ENCODE measurements at places on chromosomes 5 and 9.
A peak's percentile ranks its signal among the peaks of the same experiment; 100 is the strongest.

GRCh38 chr5:59604111-59604510 is 289.4 kb downstream of the PDE4D start:
- peak; percentile 68 for DNase-seq

GRCh38 chr9:114237781-114238180 is 82.4 kb downstream of the COL27A1 start:
- DNase-seq = no peak

- DNase-seq = peak; percentile 50
Measured at GRCh38 chr5:141637123-141637766, 448 bp downstream of the RELL2 start.

GRCh38 chr5:17346811-17347210 is 129.4 kb downstream of the BASP1 start:
- DNase-seq = no peak

DNA sequence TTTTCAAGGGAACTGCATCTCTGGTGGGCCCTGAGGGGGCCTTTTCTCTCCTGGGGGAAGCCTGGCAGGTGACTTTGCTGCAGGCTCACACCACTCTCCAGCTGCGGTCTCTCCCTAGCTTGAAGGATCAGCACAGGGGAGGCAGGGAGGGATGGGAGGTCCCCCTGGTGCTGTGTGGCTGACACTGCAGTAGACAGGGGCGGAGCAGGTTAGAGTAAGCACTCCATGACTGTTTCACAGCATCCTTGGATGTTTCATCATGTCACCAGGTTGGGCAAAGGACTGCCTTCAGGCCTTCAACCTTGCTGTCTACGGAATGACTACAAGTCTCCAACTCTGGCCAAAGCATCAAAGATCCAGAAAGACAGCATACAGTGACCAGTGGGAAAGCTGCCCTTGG is 470.7 kb downstream of the CDK5RAP2 start:
- DNase-seq = peak; percentile 15

DNA sequence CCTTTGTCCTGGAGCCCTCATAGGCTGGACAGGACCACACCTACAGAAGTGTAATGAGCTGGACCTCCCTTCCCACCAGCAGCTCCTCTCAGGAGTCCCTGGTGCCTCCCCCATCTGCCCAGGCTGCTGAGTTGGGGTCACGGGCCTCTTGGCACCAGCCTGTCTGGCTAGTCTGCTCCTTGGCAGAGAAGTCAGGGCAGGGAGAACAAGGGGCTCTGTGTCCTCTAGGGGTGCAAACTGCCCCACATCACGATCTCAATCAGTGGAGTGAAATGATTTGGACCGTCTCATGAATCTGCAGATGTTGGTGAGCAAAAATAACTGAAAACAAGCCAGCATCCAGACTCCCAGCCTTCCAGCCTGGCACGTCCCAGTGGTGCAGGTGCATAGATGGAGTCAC is 14.9 kb upstream of the GFPT2 start:
- DNase-seq = no peak

- DNase-seq = no peak
Measured at GRCh38 chr9:134396258-134396742, 70.0 kb downstream of the RXRA start.

GRCh38 chr9:125360601-125361000 is 99.0 kb downstream of the GAPVD1 start:
- DNase-seq = no peak

GRCh38 chr9:104604801-104605200 is 626 bp downstream of the OR13C2 start:
- no peak for DNase-seq

DNA sequence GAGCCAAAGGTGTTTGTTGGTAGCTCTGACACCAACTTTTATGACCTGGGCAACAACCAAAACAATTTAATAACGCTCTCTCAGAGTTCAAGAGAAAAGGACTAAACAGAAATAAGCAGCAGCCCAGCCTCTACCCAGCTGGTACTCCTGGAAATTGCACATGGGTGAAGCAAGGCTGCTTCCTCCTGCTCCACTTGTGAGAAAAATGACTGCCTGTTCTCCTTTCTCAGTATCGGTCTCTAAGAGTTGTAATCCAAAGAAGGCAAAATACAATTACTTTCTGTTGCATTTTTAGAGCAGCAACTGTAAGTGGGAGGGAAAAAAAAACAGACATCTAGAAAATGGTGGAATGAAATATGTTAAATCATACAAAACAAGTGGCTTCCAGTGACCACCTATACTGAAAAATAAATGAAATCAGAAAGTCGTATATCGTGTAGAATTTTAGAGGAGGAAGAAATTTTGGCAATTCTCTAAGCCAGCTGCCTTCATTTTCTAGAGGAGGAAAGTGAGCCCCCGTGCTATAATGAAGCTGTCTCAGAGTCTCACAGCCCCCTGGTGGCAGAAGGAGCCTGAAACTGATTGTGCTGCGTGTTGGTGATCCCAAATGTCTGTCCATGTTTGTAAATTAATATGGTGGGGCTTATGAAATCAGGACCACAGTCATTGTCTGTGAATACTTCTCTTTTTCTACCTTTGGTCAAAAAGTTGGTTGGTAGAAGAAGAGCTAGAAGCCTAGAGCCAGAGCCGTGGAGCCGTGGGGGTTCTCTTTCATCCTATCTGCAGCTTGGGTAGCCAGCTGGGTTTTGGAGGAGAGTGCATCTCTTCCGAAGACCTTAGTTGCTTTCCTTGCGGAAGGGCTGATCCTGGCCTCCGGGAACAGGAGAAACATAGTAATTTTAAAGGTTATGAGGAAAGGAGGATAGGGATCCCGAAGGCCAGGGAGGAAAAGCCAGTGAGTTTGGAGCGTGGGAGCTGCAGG is 139.9 kb downstream of the PIP5K1B start:
- DNase-seq = no peak

- DNase-seq = no peak
Measured at GRCh38 chr5:54518818-54519508, 1.4 kb downstream of the SNX18 start.

DNA sequence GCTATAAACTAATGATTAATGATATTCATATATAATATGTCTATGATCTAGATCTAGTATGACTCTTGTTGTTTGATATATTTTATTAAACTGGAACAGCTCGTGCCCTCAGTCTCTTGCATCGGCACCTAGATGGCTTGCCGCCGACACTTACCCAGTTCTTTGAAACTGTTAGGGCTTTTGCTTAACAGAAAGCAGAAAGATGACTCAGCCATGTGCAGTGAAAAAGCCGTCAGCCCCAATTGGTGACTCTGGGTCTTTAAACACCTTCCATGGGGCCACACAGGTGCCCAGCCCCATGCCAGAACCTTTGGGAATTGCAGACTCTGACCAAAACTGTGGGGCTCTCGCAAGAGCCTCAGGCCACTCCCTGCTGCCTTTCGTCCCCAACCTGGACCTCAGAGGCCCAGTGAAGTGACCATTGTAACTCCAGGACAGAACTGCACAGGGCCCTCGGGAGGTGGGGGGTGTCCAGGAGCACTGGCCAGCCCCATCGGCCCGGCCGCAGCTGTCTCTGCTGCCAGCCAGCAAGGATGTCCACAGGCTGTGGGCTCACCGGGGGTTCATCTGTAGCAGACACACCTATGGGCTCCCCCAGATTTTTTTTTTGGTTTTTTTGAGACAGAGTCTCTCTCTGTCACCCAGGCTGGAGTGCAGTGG is 7.8 kb downstream of the LCN10 start:
- DNase-seq = no peak

Data from SK-N-DZ (cell line).